Upper lobe of right lung (tissue), 1 donor: ENCODE measurements at places on chromosomes 13 and 19. TPM values are rescaled to one million over a fixed set of nuclear protein-coding genes. Genes with fewer than 3 reads are reported as not detected.

- H3K36me3 ChIP-seq: no peaks in the 10 kb centered on the region
- H3K27me3 ChIP-seq: no peaks in the 10 kb centered on the region
- no peak for DNase-seq
- H3K4me1 ChIP-seq: no peaks in the 10 kb centered on the region
- H3K4me3 ChIP-seq: no peak overlapping the region
Measured at GRCh38 chr19:39752390-39752789, 14.6 kb upstream of the CLC start.

DNA sequence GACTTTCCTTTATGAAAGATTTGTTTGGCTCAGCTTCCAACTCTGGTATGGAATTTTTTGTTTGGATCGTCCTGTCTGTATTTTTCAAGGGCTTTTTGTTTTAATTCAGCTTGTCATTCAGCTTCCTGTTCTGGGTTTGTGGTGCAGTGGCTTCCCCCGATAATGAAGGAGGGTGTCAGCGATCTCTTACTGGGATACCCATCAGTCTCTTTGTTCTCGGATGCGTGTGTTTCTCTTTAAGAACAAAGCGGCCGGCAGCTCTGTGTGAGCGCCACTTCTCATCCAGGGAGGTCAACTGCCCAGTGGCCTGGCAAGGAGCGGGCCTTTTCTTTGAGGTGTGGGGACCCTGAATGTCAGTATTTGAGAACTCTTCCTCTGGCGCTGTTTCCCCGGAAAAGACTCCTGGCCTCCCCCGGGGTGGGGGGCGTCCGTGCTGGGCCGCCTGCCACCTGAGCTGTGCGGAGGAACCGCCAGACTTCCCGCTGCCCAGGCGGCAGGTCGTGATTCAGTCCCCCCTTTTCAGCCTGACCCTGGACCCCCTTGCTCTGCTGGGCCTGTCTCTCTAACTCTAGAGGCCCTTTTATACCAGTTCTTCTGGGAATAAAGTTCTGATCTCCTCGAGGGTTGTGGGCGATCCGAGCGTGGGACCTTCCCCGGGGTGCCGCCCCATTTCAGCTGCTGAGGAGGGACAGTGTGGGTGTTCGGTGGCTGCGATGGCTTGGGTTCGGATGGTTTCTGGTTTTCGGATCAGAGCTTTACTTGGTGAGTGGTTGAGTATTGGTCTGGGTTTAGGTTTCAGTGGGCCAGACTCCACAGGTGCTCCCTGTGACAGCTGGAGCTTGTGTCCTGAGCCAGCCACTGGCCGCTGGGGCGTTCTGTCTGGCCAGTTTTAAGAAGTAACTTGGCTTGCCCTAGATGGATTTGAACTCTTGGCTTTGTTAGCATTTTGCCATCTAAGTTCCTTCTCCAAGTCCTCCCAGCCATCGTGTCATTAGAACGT, 3.4 kb downstream of the SF3A2 start:
- H3K27me3 ChIP-seq: no peaks in the 10 kb centered on the region
- H3K4me3 ChIP-seq: peak overlapping the region; percentile 54
- H3K4me1 ChIP-seq: peaks cover 65% of the 10 kb centered on the region
- peaks cover 20% of the 10 kb centered on the region for H3K36me3 ChIP-seq
- peak overlapping the region; percentile 68 for H3K27ac ChIP-seq

DNA sequence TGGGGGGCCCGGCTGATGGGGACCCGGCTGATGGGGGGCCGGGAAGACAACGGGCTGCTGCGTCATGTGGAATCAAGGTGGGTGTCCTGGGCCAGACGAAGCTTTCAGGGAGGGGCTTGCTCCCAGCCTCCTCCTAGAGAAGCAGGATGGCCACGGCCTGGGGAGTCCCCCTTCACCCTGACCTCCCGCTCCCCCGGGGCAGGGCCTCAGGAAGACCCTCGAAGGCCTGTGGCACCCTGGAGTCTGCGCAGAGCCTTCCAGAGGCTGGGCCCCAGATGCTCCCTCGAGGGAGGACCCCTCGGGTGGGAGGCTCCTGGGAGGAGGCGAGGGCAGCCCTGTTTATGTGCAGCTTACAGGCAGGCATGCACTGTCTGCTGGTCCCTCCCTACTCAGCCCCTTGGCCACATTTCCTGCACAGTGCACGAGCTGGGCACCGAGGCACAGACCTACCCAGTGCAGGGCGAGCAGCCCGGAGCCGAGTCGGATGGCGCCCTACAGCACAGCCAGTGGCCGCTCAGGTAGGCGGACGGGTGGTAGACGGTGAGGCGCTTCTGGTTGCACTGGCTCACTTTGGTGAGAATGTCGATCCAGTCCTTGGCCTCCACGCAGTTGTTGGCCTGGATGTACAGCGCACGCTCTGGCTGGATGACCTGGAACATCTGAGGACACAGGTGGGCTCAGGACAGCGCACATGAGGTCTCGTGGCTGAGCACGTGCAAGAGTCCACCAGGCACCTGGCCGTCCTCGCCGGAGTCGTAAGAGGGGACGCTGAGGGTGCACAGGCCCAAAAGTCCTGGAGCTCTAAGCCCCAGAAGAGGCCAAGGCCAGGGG, 22.4 kb upstream of the C13orf46 start:
- H3K4me3 ChIP-seq: no peak overlapping the region
- no peaks in the 10 kb centered on the region for H3K27me3 ChIP-seq
- DNase-seq: no peak
- H3K4me1 ChIP-seq: no peaks in the 10 kb centered on the region

- DNase-seq: no peak
- H3K27ac ChIP-seq: no peak overlapping the region
- no peak overlapping the region for H3K4me3 ChIP-seq
- no peaks in the 10 kb centered on the region for H3K27me3 ChIP-seq
- H3K4me1 ChIP-seq: no peaks in the 10 kb centered on the region
Measured at GRCh38 chr13:39512687-39513086, 90.3 kb downstream of the LHFPL6 start.

DNA sequence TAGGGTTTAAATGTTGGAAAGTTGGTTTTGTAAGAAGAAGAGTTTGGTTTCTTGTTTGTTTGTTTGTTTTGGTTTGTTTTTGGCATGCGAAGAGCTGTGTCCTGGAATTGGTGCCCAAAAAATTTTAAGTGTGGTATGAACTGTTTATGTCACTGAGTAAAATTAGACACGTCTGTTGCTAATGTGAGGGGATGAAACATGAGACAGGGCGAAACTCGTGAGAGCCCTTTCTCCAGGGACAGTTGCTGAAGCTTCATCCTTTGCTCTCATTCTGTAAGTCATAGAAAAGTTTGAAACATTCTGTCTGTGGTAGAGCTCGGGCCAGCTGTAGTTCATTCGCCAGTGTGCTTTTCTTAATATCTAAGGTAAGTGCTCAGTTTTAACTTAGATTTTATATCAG, at the start of gene SGCG:
TSS of gene SGCG (plus strand) at position 269 of the 400 bp plus-strand sequence. CDS start 22,716 bp downstream, outside the sequence.
- H3K36me3 ChIP-seq: no peaks in the 10 kb centered on the region
- no peak within 1 kb of the TSS for H3K4me3 ChIP-seq
- DNase-seq: no peak
- no peaks in the 10 kb centered on the region for H3K27me3 ChIP-seq
- no peak within 1 kb of the TSS for H3K27ac ChIP-seq
- H3K4me1 ChIP-seq: no peaks in the 10 kb centered on the region

DNA sequence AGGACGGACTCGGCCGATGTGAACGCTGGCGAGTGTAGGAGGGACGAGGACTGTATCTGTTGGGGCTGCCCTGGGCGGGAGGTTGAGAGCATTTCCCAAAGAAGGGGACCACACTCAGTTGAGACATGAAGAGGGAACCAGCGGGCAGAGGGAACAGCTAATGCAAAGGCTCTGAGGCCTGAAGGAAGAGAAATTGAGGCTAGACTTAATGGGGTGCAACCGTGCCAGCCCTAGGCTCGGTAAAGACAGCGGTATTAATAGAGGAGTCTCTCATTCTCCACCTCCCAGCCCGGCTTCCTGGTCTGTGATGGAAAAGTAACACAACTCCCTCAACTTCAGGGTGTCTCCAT, 1.1 kb downstream of the MPV17L2 start:
- H3K27ac ChIP-seq: no peak overlapping the region
- peaks cover 18% of the 10 kb centered on the region for H3K4me1 ChIP-seq
- H3K27me3 ChIP-seq: no peaks in the 10 kb centered on the region
- no peak for DNase-seq
- peak overlapping the region; percentile 91 for H3K4me3 ChIP-seq

- H3K4me1 ChIP-seq: peaks cover 23% of the 10 kb centered on the region
- peaks cover 1% of the 10 kb centered on the region for H3K36me3 ChIP-seq
- H3K4me3 ChIP-seq: no peak overlapping the region
- no peaks in the 10 kb centered on the region for H3K27me3 ChIP-seq
Measured at GRCh38 chr19:18659281-18660050, 22.6 kb downstream of the KLHL26 start.

DNA sequence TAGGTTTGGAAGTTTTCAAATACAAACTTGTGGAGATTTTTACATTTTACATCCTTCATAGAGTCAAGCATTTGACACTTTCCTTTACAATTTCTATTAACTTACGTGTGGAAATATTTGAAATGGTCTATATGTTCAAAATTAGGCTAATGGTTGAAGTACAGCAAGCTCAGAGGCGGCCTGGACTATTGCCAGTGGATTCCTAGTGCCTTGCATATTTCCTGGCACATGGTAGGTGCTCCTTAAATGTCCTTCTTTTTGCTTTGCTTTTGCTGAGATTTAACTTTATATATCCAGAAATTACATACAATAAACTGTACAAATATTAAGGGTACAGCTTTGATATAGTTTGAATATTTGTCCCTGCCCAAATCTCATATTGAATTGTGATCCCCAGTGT, 93.9 kb downstream of the UBL3 start:
- DNase-seq: no peak
- H3K27ac ChIP-seq: no peak overlapping the region
- no peak overlapping the region for H3K4me3 ChIP-seq
- no peaks in the 10 kb centered on the region for H3K4me1 ChIP-seq
- no peaks in the 10 kb centered on the region for H3K27me3 ChIP-seq

- no peaks in the 10 kb centered on the region for H3K27me3 ChIP-seq
- no peak for DNase-seq
- H3K27ac ChIP-seq: no peak overlapping the region
- no peaks in the 10 kb centered on the region for H3K4me1 ChIP-seq
- no peak overlapping the region for H3K4me3 ChIP-seq
Measured at GRCh38 chr13:31538067-31539042, 201.0 kb upstream of the RXFP2 start.

- H3K4me3 ChIP-seq: no peak overlapping the region
- no peaks in the 10 kb centered on the region for H3K36me3 ChIP-seq
- no peaks in the 10 kb centered on the region for H3K27me3 ChIP-seq
- no peak for DNase-seq
- no peak overlapping the region for H3K27ac ChIP-seq
- no peaks in the 10 kb centered on the region for H3K4me1 ChIP-seq
Measured at GRCh38 chr13:74644229-74644628, 510.0 kb upstream of the KLF12 start.

- peaks cover 27% of the 10 kb centered on the region for H3K4me1 ChIP-seq
- no peaks in the 10 kb centered on the region for H3K27me3 ChIP-seq
- DNase-seq: peak; percentile 88
- H3K27ac ChIP-seq: peak overlapping the region; percentile 58
- peak overlapping the region; percentile 55 for H3K4me3 ChIP-seq
Measured at GRCh38 chr19:40612831-40613689, 11.9 kb downstream of the LTBP4 start.

DNA sequence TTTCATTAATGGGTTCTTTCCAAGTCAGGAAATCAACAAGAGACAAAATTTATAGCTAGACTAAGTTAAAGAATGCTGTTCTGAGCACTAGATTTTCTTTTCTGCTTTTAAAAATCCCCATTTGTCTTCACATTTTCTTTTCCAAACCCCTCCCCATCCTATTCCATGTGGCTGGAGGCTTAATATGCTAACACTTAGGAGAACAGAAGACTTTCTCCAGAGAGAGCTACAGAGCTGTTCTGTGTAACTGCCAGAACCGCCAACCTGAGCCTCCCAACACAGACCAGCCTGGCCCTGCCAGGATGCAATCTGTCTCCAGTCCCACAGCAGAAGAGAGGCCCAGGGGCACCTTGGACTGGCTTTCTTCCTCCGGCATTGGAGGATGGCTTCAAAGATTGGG, 264.1 kb downstream of the NDFIP2 start:
- H3K4me3 ChIP-seq: no peak overlapping the region
- H3K4me1 ChIP-seq: peaks cover 10% of the 10 kb centered on the region
- no peak overlapping the region for H3K27ac ChIP-seq
- no peaks in the 10 kb centered on the region for H3K27me3 ChIP-seq

GRCh38 chr19:39203372-39204341, at the start of gene SYCN:
Gene SYCN (minus strand): TSS chr19:39204263. CDS start chr19:39204254, 9 bp downstream.
- H3K4me3 ChIP-seq: no peak within 1 kb of the TSS
- no peaks in the 10 kb centered on the region for H3K36me3 ChIP-seq
- peak; percentile 73 for DNase-seq
- H3K27ac ChIP-seq: no peak within 1 kb of the TSS
- no peaks in the 10 kb centered on the region for H3K4me1 ChIP-seq
- peaks cover 49% of the 10 kb centered on the region for H3K27me3 ChIP-seq

DNA sequence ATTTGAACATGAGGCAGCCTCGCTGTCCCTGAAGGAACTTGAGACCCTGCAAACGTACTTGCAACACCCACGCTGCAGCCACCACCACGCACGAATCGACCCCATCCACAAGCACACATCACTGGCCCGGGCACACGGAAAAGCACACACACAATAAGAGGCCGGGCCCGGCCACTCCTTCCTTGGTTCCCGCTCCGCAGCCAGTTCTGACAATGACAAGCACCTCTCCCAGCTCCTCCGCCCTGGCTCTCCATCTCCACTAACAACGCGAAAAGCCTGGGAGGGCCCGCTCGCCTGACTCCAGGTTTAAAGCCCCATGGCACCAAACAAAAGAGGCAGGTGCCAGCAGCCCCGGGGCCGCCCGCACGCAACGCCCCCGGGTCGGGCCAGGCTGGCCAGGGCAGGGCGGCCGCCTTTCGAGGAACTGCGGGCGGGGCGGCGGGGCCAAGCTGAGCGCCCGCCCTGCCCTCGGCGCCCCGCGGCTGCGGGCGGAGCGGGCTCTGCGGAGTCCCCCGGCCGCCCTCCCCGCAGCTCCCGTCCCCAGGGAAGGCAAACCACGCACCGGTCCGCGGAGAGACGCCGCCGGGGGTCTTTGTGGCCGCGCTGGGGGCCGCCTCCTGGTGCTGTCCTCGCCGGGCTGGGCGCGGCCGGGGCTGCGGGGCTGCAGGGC, 495 bp downstream of the DCLK1 start:
- peak; percentile 70 for DNase-seq
- H3K36me3 ChIP-seq: no peaks in the 10 kb centered on the region
- H3K27me3 ChIP-seq: peaks cover 20% of the 10 kb centered on the region
- no peaks in the 10 kb centered on the region for H3K4me1 ChIP-seq
- H3K4me3 ChIP-seq: peak overlapping the region; percentile 39
- H3K27ac ChIP-seq: no peak overlapping the region

The ANKRD24 gene
- 2.3 TPM for total RNA-seq

The LINGO3 gene
- not detected for total RNA-seq

The SSC5D gene
- total RNA-seq: 6.0 TPM

The CLC gene
- total RNA-seq: not detected

The URAD gene
- total RNA-seq: not detected

The EBI3 gene
- 2.0 TPM for total RNA-seq

The IFNL1 gene
- total RNA-seq: not detected

The MBD3L2 gene
- not detected for total RNA-seq

The USHBP1 gene
- 14.0 TPM for total RNA-seq

The GRIK5 gene
- total RNA-seq: 0.29 TPM
